Placental pericyte (primary cell): ENCODE measurements at places on chromosomes 16 and 17. TPM values are rescaled to one million over a fixed set of nuclear protein-coding genes. Genes with fewer than 3 reads are reported as not detected.

MC1R gene
- total RNA-seq = 3.9 and 5.6 TPM in 2 replicates

TP53TG3C gene
- total RNA-seq = 0.22 and 0.29 TPM in 2 replicates

TPSG1 gene
- total RNA-seq = not detected in 2 replicates

KRT31 gene
- total RNA-seq = not detected in 2 replicates

TEX14 gene
- not detected in 2 replicates for total RNA-seq

CYLD gene
- 37.0 and 44.4 TPM in 2 replicates for total RNA-seq

TBC1D3G gene
- total RNA-seq = not detected in 2 replicates

PABPN1L gene
- not detected in 2 replicates for total RNA-seq

PERCC1 gene
- total RNA-seq = not detected in 2 replicates

ABCC3 gene
- total RNA-seq = 31.1 and 85.8 TPM in 2 replicates

GCGR gene
- not detected in 2 replicates for total RNA-seq

GDPD3 gene
- total RNA-seq = 0.66 and 1.7 TPM in 2 replicates

HEATR9 gene
- not detected in 2 replicates for total RNA-seq

PNMT gene
- total RNA-seq = not detected in 2 replicates

CENPN gene
- total RNA-seq = 9.6 and 75.3 TPM in 2 replicates

CDH5 gene
- total RNA-seq = 0.57 TPM in 1 of 2 replicates, not detected in the other

SOX15 gene
- total RNA-seq = 0.22 and 0.57 TPM in 2 replicates

POLR2A gene
- total RNA-seq = 75.7 and 125 TPM in 2 replicates

SLC38A8 gene
- not detected in 2 replicates for total RNA-seq

PDE6G gene
- not detected in 2 replicates for total RNA-seq

HOXB2 gene
- 2.8 and 10.5 TPM in 2 replicates for total RNA-seq

CMTM2 gene
- not detected in 2 replicates for total RNA-seq

ALOXE3 gene
- total RNA-seq = under 0.01 TPM in 1 of 2 replicates, not detected in the other

PHOSPHO1 gene
- 0.66 and 1.3 TPM in 2 replicates for total RNA-seq

ARL6IP1 gene
- total RNA-seq = 290 and 335 TPM in 2 replicates

GNGT2 gene
- 0.14 and 0.66 TPM in 2 replicates for total RNA-seq

CHAD gene
- not detected in 2 replicates for total RNA-seq
